ENCODE measurements at places on chromosomes 5 and 9. TPM values are rescaled to one million over a fixed set of nuclear protein-coding genes. Genes with fewer than 3 reads are reported as not detected.

PCDHB7 gene
- 0.79 TPM for total RNA-seq

C5orf58 gene
- not detected for total RNA-seq

LRRC19 gene
- total RNA-seq: not detected

DMRT3 gene
- not detected for total RNA-seq

All from aortic smooth muscle cell (primary cell).